ENCODE measurements at places on chromosomes 4 and X.

GRCh38 chrX:64151911-64152310, 53.6 kb downstream of the AMER1 start:
- no peak for DNase-seq

DNA sequence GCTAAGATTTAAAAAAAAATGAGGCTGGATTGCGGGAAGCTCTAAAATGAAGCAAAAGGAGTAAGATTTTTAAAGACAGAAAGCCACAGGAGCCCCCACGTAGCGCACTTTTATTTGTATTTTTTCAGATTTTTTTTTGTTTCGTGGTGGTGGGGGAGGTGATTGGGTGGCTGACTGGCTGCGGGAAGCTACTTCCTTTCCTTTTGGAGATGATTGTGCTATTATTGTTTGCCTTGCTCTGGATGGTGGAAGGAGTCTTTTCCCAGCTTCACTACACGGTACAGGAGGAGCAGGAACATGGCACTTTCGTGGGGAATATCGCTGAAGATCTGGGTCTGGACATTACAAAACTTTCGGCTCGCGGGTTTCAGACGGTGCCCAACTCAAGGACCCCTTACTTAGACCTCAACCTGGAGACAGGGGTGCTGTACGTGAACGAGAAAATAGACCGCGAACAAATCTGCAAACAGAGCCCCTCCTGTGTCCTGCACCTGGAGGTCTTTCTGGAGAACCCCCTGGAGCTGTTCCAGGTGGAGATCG, 908 bp downstream of the PCDH10 start:
- DNase-seq, result no peak

GRCh38 chrX:15087747-15088146, 182.1 kb downstream of the ASB9 start:
- DNase-seq, result no peak

DNA sequence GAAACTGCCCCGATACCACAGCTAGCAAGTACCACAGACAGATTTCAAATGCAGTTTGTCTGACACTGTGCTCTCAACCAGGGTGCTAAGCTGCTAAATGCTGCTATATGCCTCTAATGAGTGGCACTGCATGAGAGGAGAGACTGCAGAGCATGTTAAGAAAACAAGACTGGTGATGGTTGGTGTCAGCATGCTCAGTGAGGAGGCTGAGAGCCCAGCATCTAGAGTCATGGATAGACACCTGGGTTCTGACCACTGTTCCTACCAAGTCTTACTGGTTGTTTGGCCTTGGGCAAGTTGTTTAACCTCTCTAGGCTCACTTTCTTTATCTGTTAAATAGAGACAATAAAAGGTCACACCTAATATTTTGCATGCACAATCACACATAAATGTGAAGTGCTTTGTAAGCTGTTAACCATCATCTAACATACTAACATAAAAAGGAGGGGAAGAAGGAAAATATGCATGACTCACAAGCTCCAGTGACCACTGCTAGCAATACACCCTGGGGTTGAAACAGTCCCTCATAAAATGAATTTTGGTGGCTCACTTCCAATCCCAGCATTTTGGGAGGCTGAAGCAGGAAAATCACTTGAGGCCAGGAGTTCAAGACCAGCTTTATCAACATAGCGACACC, 20.7 kb downstream of the HHIP start:
- DNase-seq, result no peak

DNA sequence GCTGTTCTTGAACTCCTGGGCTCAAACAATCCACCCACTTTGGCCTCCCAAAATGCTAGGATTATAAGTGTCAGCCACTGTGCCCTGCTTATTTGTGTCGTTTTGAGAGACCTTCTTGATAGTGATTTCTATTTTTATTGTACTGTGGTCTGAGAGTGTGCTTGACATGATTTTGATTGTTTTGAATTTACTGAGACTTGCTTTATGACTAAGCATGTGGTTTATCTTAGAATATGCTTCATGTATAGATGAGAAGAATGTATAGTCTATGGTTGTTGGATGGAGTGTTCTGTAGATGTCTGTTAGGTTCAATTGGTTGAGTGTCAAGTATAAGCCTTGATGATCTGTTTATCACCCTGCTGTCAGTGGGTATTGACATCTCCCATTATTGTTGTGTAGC, 789.3 kb downstream of the IL1RAPL1 start:
- no peak for DNase-seq

- no peak for DNase-seq
Observed at GRCh38 chr4:40516651-40517050, 113.0 kb downstream of the RBM47 start.

GRCh38 chr4:147855571-147856009, 123.7 kb downstream of the ARHGAP10 start:
- DNase-seq, result no peak

DNA sequence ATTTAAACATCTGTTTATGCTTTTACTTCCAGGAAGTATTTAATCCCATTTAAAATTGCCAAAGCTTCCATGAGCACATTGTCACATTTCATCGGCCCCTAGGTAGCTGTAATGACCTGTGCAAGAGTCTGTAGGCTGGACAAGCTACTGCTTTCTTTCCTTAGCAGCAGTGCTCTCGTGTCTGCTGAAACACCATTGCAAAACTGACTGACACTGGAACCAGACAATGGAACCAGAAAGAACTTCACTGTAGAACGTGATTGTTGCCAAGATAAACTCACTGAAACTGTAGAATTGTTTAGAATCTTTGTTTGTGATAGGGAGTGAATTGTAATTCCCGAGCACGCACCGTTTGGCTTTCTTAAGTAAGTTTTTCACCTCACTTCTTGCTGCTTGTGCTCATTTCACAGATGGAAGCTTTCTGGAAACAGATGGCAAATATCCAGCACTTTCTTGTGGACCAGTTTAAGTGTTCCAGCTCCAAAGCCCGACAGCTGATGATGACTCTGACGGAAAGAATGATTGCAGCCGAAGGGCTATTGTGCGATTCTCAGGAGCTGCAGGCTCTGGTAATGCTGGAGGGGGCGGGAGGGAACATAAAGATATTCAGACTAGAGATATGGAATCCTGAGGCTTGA, 36.9 kb downstream of the EVC start:
- DNase-seq, result peak; percentile 99

DNA sequence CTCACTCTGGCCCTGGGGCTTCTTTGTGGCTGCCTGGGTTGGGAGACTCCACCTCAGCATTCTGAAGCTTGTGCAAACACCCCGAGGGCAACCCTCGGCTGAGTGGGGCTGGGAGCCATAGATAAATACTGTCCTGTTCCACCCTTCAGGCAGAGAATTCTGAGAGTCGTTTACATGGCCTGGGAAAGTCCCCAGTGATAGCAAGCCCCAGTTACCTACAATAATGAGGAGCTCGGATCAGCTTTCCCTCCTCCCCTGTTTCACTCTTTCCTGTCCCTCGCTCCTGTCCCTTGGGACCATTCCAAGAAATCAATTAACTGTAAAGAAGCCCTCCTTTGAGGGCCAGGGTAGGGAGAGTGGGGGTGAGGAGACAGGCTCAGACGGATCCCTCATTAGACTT, 31.6 kb upstream of the DDX3X start:
- no peak for DNase-seq

DNA sequence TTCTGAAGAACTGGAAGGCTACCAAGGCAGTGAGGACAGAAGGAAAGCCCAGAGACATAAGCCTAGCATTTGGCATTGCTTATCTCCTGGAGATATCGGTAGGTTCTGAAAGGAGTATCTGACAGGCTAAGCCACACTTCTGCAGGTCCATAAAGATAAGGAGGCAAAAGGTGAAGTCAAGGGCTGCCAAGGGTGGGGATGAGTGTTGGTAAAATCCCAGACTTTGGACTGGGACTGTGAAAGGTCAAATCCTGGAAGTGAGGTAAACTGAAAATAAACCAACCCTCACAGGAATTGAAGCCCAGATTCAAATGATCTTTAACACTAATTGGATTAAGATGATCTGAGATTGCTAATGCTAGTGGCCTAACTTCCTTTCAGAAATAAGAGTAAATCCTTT, 27.4 kb downstream of the GK start:
- no peak for DNase-seq

DNA sequence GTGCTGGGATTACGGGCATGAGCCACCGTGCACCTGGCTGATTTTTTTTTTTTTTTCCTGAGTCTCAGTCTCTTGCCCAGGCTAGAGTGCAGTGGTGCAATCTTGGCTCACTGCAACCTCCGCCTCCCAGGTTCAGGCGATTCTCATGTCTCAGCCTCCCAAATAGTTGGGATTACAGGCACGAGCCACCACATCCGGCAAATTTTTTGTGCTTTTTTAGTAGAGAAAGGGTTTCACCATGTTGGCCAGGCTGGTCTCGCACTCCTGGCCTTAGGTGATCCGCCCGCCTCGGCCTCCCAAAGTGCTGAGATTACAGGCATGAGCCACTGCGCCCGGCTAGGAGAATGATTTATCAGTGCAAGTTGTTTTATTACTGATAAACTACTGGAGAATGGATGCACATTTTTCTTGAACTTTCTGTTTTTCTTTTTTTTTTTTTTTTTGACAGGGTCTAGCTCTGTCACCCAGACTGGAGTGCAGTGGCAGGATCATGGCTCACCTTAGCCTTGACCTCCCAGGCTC, 39.7 kb upstream of the DHRSX start:
- no peak for DNase-seq

GRCh38 chr4:8236106-8236919, 33.2 kb upstream of the HTRA3 start:
- DNase-seq, result no peak

DNA sequence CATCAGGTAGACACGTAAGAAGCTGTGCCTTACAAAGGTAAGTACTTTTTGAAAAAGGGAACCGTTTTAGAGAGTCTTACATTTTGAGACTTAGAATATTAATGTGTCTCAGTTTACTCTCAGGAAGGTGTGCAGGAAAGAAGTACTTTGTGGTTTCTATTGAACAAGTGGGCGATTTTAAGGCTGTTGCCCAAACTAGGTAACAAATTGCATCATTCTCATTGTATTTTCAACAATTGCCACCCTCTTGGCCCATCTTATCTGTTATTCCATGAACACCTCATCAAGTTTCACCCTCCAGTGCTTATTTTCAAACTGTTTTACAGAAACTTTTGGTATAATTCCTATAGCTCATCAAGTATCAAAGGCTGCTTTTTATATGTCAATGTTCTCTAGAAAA, 158.3 kb downstream of the SLC4A4 start:
- no peak for DNase-seq

GRCh38 chrX:316351-317325, 2.0 kb downstream of the GTPBP6 start:
- DNase-seq, result no peak

DNA sequence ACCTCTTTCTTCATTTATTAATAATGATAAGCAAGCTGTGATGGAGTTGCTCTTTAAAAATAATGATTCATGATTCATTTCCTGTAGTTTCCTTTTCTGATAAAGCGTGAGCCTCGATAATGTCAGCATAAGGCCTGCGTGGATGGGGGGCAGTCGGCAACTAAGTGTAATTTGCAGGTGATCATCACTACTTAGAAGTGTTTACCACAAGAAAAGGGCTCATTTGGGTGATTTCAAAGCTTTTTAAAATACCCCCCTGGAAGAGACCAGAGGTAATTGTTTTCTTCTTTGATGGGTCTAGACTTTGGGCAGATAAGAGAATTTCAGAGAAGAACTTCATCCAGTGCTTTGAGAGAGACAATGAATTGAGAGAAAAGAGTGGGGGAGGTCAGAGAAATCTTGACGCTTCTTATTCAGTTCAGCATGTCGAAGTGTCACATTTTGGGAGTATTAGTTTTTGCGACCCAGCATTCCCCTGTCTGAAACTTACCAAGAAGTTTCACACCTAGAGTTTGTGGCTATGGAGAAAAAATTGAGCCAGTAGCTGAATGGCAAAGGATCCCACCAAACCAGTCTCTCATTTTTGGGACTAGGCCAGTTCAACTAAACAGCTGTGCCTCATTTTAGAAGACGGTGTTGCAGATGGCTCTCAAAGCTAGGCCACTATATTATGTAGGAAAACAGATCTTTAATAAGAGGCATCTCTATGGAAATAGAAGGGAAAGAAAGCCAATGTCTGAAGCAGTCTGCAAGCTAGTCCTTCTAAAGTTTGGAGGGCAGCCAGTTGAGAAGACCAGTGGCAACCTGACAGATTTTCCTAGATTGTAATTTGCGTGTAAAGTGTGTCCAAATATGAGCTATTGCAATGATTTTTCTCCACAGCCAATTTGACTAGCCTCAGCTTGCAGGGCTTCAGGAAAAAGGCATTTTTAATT, 171.0 kb upstream of the PPP1R2C start:
- DNase-seq, result no peak

- no peak for DNase-seq
Observed at GRCh38 chr4:160371446-160371845, 1268.6 kb downstream of the RAPGEF2 start.

DNA sequence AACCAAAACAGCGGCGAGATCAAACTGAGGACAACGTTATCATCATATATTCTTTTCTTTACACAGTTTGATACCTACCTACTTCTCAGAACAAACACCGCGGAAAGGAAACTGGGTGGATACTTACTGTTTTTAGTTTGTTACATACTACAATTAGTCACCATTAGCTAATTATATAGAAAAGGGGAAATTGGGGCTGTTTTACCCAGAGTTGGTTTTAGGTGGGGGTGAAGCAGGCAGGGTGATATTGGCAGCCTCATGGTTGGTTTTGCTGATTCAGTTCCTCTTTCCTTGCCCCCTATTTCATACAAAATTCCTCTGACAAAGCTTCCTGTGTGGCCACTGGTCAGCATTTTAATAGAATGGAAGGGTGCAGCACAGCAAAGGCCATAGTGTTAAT, 77.8 kb downstream of the SORBS2 start:
- DNase-seq, result no peak

- DNase-seq, result no peak
Observed at GRCh38 chrX:30308263-30309138, 689 bp downstream of the NR0B1 start.

DNA sequence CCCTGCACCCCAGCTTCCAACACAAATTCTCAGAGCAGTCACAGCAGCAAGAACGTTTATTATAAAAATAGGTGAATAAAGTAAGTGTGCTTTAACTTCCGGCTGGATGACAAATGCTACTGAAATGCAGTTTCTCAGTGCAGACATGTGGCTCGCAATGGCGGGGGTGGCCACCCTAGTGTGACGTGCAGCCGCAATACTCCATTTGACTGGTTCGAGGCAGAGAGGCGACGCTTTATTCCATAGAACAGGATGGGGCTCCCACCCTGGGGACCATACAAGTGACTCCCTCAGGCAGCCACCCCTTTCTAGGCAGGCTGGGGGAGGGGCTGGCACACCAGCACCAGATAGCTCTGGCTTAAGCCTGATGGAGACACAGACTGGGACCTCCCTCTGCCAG, 14.5 kb downstream of the TNIP2 start:
- no peak for DNase-seq

GRCh38 chr4:83012200-83012686, 1.6 kb upstream of the LIN54 start:
- no peak for DNase-seq

- no peak for DNase-seq
Observed at GRCh38 chrX:2547736-2548135, 47.0 kb upstream of the DHRSX start.

DNA sequence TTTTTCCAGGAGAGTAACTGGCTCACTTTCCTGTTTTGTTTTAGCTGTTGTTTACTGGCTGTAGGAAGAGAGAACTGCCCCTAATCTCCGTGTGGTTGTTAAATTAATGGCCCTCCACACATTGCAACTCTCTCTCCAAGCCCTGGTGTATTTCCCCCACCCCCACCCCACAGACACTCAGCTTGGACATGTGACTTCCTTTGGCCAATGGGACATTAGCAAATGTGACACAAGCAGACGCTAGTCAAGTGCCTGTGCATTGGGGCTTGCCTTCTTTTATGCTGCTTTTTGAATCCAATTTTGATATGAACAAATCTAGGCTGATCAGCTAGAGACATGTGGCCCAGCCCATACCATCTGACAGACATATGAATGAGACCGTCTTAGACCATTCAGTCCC, 59.6 kb upstream of the TAB3 start:
- no peak for DNase-seq

All from amniotic stem cell (primary cell).